Activated CD4-positive, alpha-beta T cell treated with anti-CD3 and anti-CD28 coated beads, Interleukin-2, amount 50 U/mL, for 24 hours (primary cell): ENCODE measurements at places on chromosomes 7 and 10.

GRCh38 chr10:44427479-44427878, 42.6 kb upstream of the CXCL12 start:
- no peak for DNase-seq

DNA sequence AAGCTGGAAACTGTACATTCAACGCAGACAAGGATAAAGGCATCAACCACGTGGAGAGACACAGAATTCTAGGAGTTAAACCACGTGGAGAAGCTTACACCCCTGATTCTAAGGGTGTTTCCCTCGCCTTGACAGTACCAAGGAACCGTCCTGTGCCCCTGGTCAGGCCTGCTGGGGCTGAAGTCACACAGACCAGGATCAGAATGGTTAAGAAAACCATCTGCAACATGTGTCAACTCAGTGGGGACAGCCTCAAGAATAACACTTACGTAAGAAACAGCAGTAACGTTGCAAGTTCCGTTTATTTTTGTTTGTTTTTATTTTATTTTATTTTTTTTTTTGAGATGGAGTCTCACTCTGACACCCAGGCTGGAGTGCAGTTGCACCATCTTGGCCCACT, 55.6 kb downstream of the CHST15 start:
- DNase-seq = no peak

DNA sequence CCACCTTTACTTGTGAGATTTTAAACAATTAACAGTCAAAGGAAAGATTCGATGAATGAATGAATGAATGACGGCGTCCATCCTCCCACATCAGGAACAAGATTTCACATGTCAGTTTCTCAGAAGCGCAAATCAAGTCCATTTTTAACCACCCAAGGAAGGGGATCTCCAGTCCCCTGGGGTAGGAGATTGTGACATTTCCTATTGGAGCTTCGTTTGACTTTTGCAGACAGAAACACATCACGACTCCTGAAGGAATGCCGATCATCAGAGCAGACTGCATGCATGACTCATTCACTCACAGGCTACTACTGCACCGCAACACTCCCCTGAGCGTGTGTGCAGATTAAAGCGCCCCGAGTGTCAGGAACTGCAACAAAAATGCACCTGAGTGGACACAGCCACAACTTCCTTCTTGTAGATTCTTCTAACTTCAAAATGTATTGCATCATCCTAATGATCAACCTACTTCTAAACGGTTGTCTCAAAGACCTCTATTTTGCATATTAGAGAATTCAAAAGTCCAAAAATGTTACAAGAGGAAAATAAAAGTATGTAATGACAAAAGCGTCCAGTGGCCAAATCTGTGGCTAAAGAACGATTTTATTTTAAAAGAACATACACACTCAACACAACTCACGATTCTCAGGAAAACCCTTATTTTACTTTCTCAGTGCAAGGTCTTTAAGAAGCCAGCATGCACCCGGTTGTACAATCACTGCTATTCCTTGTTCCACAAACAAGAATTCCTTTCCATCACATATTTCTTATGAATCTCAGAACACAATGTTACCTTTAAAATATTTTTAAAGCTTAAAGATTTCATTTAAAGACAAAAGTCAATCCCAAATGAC, 172.6 kb downstream of the FAM107B start:
- DNase-seq = no peak

- no peak for DNase-seq
These were observed 611.9 kb upstream of the FOXK1 start for GRCh38 chr7:4070214-4070613.

- no peak for DNase-seq
These were observed 31.0 kb downstream of the SLIT1 start for GRCh38 chr10:97154781-97155180.

GRCh38 chr7:129949292-129950133, 3.2 kb downstream of the UBE2H start:
- peak; percentile 17 for DNase-seq

DNA sequence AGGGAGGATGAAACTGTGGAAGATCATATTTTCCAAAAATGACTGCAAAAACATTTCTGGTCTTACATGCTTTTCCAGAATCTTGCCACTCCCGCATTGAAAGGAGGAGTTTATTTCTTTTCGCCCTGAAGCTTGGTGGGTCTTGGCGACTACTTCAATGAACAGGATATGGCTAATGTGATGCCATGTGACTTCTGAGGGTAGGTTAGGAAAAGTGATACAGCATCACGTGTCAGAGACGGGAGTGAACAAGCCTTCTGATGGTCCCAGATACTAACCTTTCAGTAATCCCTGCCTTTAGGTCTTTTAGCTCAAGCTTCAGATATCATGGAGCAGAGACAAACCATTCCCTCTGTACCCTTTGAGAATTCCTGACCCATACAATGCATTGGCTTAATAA, 192.2 kb upstream of the HPS1 start:
- no peak for DNase-seq

DNA sequence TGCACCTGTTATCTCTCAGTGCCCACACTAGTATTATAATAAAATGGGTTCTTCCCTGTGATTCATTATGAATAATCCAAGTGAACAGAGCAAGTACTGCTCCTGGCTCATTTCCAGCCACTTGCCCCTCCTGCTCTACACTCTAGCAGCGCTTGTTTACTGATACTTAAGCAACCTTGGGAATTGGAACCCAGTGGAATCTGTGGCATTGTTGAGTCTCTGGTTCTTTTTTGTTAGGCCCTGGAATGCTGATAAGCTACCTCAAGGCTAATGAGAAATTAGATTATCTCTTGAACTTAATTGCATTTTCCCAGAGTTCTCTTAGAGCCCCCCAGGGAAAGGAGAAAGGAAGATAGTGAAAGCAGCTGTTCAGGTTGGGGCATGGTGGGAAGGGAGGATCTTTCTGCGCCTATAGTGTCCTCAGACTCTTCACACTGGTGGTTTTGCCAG, 34.0 kb downstream of the PRKAR2B start:
- no peak for DNase-seq

GRCh38 chr7:151863386-151864079, 13.4 kb downstream of the PRKAG2 start:
- no peak for DNase-seq

GRCh38 chr7:32890793-32891042, 842 bp downstream of the KBTBD2 start:
- DNase-seq = no peak

GRCh38 chr7:47478017-47478344, 103.9 kb downstream of the TNS3 start:
- DNase-seq = no peak

DNA sequence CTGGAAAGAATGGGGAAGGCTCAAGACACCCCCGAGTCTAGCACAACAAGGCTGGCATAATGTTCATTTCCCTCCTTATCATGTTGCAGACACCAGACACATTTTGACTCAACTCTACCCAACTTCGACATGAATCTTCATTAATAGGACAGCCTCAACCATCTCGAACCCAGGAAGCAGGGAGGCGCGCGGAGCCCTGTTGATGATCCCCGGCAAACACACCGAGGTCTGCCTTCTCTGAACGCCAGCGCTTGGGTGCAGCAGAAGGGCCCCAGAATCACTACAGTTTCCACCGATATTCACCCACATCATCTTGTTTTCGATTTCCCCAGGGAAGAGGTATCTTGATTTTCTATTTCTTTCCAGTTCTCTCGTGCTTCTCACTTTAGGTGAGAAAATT, 563.6 kb downstream of the TCERG1L start:
- no peak for DNase-seq

GRCh38 chr7:135166338-135166990, 4.0 kb downstream of the CYREN start:
- DNase-seq = no peak

DNA sequence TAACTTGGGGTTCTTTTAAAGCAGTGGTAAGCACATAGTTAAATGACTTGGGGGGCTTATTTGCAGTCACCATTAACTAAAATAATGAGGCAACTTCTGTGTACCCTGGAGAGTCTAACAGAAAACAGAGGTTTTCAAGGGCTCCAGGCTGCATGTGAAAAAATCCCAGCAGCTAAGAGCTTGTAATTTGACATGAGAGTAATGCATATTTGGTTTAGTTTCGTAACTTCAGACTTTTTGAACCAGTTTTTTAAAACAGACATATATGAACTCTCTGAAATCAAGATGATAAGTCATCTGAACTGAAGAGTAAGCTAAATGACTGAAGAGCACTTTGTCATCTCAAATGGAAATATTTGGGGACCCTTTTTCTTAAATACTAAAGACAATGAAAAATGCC, 40.2 kb upstream of the IFRD1 start:
- no peak for DNase-seq

GRCh38 chr10:128901236-128901635, 565.8 kb upstream of the MGMT start:
- no peak for DNase-seq

- no peak for DNase-seq
These were observed 66.4 kb upstream of the ATRNL1 start for GRCh38 chr10:115026746-115027140.

DNA sequence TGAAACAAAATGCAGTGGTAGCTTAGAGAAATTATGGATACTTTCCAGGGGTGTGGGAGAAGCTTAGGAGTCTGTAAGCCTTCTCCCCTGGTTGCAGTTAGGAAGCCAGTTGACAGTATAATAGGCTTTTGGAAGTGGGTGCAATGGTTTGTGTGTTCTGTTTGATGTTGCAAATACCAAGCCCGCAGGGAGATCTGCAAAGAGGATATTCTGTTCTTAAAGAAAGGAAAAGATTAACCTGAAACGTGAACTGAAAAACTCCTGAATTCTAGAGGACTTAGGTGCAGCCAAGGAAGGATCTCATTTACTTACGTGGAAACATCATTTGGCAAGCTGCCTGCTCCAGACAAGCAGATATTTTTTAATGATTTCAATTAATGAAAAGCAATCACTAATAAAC, 496.6 kb downstream of the AUTS2 start:
- DNase-seq = no peak

DNA sequence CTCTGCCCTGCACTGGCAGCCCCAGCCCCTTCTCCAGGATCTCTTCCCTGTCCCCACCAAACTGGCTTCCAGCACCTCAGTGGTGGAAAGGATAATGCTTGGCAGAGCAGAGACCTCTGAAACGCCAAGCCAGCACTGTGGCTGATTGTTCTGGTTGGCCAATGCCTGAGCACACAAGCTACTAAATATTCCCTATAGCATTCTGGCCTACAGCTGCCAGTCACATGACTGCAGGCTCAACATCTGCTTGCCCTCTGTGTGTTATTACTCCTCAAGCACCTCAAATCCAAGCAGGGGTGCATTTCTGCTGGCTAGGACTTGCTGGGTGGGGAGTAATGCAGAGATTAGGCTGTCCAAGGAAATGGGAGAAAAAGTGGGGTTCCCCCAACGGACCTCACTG, 6.1 kb downstream of the TBATA start:
- no peak for DNase-seq

GRCh38 chr7:116546054-116546453, 21.2 kb downstream of the CAV1 start:
- no peak for DNase-seq

DNA sequence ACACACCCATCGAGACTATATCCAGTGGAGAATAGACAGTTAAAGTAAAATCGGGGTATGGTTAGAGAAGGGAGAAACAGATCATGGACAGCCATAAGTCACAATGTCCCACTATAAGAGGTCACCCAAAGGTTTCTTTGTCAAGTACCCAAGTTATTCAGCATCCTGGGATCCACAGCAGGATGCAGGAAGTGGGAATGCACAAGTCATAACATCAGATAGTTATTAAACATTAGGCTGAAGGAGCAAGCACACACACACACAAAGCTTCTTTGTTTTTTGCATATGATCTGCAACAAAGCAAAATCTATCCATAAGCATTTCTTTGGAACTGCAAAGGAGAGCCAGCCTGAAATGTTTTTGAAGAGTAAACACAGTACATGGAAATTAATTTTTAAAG, 111.6 kb downstream of the NOC3L start:
- no peak for DNase-seq

- DNase-seq = no peak
These were observed 571 bp upstream of the VWC2 start for GRCh38 chr7:49772916-49773217.

DNA sequence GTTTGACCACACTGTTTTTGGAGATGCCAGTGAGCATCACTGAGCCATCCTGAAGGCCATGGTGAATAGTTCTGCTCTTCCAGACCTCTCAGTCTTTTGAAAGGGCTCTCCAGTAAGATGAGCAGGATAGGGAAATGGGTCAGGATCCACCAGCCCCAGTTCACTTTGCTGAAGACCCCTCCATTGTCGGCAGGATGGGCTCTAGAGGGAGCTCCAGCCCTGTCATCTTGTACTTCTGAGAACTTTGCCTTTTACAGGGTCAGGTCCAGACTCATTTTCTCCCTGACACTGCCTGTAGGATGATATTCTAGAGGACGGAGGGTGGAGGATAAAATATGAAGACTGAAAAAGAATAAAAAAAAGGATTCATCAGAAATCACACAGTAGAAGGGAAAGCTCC, 13.1 kb downstream of the LHFPL3 start:
- no peak for DNase-seq

DNA sequence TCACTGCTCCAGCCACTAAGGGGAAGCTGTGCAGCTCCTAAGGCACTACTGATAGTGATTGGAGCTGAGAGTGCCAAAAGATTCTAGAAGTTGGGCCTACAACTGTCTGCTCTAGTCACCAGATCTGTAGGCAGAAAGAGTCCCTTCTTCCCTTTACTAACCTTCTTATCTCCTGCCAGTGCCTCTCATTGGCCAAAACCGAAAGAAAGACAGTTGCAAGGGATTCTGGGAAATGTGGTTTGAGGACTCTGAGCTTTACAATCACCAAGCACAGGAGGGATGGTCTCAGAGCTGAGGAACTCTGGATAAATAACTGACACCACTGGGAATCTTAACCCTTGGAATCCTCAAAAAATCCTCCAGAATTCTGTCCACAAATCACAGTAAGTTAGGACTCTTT, 615.8 kb downstream of the CCSER2 start:
- DNase-seq = no peak

GRCh38 chr7:19677180-19677579, 31.7 kb downstream of the POLR1F start:
- no peak for DNase-seq

DNA sequence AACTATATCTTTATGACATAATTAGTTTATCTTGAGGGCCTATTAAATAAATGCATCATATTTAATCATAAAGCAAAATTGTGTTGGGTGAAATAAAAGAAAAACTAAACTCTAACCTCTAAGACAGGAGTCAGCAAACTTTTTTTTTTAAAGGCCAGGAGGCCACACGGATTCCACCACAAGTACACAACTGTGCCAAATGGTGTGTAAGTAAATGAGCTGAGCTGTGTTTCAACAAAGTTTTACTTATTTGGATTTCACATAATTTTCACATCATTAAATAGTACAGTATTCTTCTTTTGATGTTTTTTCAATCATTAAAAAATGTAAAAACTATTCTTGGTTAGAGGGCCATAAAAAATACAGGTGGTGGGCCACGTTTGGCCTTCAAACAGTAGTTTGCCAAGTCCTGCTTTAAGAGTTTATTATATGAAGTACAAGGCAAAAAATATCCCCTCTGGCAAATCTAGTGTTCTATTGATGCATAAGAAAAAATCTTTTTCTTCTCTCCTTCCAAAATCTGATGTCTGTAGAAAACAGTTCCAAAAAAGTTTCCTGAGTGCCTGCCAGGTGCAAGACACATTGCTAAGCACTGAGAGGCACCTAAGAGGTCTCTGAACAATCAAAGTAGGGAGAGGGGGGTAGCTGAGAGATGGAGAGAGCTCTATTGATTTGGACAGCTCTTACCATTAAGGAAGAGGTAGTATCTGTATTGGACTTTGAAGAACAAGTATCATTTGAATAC, 26.5 kb upstream of the SPOCK2 start:
- DNase-seq = no peak
